Activated CD4-positive, alpha-beta T cell treated with anti-CD3 and anti-CD28 coated beads, Interleukin-2, amount 50 U/mL, for 24 hours (primary cell): ENCODE measurements at places on chromosomes 2 and 18.
A peak's percentile ranks its signal among the peaks of the same experiment; 100 is the strongest.

GRCh38 chr2:151338115-151338514, 19.3 kb upstream of the TNFAIP6 start:
- DNase-seq, result no peak

DNA sequence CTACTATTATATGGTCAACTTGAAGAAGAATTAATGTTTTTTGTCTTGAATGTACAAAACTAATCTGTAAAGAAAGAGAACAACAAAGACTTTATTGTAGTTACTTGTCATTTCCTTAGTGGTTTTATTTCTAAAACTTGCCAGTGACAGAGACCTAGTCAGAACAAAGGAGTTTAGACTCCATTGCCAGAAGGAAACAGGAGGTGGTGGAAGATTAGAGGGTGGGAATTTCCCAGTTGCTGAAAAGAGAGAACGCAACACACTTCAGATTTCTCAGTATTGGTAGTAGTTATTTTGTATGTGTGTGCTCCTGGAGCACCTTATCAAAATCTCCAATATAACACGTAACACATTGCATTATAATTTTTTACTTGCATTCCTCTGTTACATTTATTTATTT, 81.4 kb downstream of the CDCA7 start:
- no peak for DNase-seq

DNA sequence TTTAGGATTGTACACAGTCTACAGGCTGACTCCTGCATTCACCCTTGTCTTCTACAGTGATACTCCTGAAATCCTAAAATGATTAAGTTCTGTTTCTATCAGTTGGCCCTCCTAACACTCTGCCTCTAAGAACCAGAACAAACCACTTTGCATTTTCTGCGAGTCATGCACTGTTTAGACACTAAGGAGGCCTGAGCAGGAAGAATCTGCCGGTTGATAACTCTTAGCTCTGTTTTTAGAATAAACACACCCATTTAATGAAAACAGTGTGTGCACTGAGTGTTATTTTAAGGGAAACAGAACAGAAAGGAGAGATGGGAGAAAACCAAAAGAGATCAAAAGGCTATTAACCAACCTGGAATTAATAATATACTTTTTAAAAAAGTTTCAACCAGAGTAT, 22.9 kb upstream of the SSB start:
- no peak for DNase-seq

GRCh38 chr2:116490511-116491145, 1323.9 kb upstream of the DDX18 start:
- no peak for DNase-seq

GRCh38 chr2:70141902-70142589, 48.8 kb downstream of the C2orf42 start:
- DNase-seq, result peak; percentile 31

DNA sequence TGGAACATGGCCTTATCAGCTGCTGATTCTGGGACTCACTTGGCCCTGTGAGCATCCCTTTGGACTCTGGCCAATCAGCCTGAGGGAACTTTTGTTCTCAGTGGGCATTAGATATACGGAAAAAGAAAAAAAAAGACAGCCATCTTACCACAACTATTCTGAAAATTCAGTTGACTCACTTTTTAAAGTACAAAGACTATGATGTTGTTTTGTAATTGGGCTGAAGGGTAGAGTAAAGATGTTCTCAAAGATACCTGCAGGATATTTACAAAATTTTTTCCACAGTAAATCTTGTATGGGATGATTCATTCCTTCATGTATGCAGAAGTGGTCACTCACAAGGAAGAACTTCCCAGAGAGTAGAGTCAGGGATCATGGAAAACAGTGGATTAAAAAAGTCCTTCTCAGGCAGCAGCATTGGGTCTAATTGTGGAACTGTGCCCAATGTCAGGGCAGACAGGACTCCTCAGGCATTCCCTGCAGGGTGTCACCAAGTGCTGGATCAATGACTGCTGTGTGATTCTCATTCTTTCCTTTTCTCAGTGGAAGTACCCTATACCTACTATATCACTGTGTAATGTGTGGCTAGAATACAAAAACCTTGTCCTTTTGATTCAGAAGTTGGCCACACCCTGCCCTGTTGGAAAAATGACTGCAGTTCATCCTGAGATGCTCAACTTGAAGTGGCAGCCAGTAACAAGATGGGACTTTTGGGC, 35.4 kb downstream of the SULT1C4 start:
- no peak for DNase-seq

- DNase-seq, result no peak
Observed at GRCh38 chr2:211404098-211404497, 847.7 kb downstream of the CPS1 start.

GRCh38 chr2:134912361-134912760, 6.3 kb upstream of the CCNT2 start:
- DNase-seq, result no peak

DNA sequence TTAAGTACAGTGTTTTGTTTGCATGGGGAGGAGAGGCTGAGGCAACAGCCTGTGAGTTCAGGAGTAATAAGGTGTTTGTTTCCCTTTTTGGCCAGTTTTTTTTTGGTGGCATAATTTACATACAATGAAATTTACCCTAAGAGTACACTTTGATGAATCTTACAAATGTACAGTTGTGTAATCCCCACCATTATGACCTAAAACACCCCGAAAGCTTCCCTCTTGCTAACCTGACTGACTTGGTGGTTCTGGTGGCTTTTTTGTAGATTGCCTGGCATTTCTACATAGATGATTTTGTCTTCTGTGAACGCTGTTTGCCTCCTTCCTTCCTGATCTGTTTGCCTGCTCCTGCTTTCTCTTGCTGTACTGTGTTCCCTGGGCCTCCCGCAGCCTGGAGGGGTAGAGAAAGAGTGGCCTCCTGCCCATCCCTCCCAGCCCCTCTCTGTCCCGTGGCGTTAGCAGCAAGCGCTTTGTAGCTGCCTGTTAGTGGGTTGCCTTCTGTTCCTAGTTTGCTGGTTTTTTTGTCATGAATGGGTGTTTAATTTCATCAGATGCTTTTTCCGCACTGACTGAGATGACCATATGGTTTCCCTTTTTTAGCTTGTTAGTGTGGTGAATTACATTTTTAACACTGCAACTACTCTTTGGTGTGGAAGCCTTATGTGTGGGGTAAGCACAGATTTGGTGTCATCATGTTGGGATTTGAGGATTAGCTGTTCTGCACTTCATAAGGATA, 32.1 kb downstream of the ASAP2 start:
- no peak for DNase-seq

GRCh38 chr18:21739604-21740537, 721 bp upstream of the MIB1 start:
- no peak for DNase-seq

GRCh38 chr2:173462892-173463840, 108.5 kb downstream of the CDCA7 start:
- no peak for DNase-seq

DNA sequence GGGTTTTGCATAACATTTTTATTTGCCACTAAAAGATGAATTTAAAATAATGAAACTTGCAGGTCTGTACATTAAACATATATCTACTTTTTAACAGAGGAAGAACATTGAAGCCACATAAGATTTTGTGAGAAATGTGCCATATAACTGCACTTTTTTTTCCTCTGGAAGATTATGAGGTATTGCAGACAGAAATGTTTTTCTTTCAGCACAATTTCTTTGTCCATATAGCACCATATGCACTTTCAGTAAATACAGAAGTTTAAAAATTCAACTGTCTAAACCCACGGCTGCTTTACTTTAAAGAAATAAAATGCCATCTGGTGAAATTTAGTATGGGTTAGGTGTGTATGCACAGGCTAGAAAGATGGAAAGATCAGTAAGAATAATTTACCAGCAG, 470 bp upstream of the FAP start:
- no peak for DNase-seq

DNA sequence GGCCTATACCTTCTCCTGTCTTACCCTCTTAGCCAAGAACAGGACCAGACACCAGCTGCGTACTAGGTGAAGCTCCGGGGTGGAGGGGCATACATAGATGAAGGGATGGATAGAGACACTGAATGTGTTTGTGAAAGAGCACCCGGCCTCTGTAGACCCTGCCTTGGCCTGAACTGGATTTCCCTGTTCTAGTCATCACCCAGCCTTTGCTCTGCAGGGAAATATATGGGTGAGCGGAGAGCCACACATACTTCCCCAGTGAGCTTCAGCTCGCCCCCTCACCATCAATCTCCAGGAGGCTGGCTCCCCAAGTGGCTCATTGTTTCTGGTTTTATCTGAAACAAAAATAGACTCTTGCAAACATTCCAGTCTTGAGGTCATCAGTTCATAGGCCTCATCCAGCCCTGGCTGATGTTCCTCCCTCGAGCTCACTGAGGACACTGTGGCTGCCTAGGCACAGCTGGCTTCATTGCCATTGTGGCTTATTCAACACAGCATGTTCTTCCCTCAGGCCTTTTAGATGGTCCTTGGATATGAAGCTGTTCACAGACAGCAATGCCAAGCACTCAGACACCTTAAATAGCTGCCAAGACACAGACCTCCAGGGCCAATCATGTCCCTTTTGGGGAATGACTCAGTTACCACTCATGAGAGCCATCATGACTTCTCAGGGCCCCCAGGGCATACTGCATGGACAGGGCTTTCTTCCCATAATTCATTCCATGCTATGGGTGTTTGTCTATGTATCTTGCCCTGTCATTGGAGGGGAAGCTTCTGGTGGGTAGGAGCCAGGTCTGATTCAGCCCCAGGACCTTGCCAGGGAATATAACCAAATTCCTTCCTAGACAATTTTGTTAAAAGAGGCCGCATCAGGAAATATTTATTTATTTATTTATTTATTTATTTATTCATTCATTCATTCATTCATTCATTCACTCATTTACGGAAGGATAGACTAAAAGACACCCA, 82.4 kb downstream of the TTC32 start:
- DNase-seq, result no peak

GRCh38 chr2:241340631-241341163, 15.4 kb upstream of the FARP2 start:
- DNase-seq, result no peak

- no peak for DNase-seq
Observed at GRCh38 chr18:10371165-10371564, 83.3 kb upstream of the APCDD1 start.

DNA sequence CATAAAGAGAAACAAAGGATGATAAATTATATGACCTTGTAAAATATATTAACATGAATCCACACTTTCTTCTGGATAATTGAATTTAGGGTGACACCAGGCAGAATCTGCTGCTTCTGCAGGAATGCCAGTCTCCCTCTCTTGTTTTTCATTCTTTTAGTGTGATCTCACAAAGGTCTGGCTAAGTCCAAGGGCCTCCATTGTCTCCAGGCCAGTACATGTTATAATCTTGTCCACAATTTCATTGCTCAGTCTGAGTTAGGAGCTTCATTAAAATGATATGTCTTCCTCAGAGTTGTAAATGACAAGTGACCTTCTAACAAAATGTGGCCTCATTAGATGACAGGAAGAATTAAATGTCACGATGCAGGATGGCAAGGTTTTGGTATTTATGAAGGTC, 110.2 kb downstream of the APOB start:
- no peak for DNase-seq

DNA sequence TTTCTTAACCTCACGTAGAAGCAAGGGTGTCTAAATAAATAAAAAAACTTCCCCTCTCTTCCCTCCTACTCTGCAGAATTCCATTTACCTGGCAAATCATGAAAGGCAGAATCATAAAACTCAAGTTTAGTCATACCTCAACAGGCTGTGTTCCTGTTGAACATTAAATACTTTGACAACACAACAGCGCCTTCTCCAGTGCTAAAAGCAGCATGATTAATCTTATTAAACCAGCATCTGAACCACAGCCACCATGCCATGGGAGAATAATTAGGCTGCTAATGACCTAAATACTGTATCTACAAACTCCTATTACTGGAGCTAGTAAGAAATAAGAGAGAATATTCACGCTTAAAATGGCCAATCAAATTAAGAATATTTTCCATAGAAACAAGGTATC, 68.1 kb downstream of the CDH2 start:
- no peak for DNase-seq

- no peak for DNase-seq
Observed at GRCh38 chr2:69171116-69171896, 158.3 kb downstream of the ANTXR1 start.

DNA sequence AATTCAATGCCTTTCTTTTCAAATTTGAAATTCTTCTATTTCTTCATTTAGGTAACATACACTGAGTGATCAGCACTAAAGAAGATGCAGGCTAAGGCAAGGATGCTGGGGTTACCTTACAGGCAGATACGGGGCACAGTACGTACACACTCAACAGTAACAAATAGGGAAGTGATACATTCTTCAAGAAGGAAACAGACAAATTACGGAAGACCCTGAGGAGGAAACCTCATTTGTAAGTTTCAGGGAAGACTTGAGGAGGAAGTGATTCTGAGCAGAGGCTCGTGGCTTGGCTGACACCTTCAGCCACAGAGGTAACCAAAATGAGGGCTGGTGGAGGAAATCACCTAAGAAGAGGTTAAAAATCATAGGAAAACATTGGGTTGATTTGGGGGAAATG, 1108.3 kb upstream of the KLHL29 start:
- DNase-seq, result no peak

DNA sequence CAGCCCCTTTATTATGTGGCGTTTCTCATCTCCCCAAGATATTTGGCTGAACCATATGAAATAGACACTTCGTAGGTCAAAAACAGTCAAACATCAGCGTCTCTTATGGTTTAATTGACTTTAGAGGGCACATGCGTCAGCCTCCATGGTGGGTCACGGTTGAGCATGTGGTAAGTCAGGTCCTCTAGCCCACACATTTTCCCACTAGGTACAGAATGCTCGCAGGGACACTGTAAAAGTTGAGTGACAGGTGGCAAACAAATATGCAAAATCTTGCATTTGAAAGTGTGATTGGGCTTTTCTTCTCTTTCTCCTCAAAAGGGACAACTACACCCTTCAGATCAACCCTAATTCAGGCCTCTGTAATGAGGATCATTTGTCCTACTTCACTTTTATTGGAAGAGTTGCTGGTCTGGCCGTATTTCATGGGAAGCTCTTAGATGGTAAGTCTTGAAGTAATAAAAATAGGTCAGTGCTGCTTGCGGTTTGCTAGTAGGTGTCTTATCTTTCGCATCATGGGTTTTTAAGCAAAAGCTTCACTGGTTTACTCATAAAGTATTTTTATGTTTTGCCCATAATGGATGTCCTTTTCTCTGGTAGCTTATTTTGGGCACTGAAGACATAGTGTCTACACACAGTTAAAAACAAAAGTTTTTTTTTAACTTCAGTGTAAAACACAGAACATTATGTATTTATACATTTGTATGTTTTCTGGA, 261.3 kb downstream of the ALPK2 start:
- no peak for DNase-seq
